Stimulated activated CD4-positive, alpha-beta T cell treated with anti-CD3 and anti-CD28 coated beads, Interleukin-12 subunit alpha, Interleukin-12 subunit beta, amount 100 ng/mL, for 24 hours (primary cell): ENCODE measurements at places on chromosomes 7 and 10.

GRCh38 chr10:82420001-82420400 lies 545.0 kb downstream of the NRG3 start:
- DNase-seq = no peak

GRCh38 chr7:98956937-98957336 lies 78.6 kb downstream of the TRRAP start:
- no peak for DNase-seq

DNA sequence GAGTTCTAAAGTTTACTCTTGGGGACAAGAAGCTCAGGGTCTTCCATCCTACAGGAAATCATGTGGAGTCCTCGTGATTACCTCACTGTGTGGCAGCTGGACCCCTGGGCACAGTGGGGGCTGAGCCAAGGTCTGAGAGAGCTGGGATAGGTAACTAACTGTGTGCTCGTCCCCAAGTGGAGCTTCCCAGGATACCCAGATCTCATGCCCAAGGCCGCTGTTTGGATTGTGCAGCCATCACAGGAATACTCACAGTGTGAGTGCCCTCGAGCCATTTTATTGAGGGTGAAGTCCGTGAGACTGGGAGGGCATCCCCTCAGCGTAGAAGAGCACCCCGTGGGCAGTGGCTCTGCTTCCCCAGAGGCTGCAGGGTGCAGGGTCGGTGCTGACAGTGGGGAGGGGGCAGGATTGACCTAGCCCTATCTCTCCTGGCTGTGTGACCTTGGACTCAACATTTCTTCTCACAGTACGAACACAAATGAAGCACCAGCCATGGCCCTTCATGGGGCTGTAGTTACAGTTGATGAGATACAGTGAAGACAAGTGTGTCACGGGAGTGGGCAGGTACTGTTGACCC lies 69.6 kb upstream of the LEP start:
- DNase-seq = no peak

DNA sequence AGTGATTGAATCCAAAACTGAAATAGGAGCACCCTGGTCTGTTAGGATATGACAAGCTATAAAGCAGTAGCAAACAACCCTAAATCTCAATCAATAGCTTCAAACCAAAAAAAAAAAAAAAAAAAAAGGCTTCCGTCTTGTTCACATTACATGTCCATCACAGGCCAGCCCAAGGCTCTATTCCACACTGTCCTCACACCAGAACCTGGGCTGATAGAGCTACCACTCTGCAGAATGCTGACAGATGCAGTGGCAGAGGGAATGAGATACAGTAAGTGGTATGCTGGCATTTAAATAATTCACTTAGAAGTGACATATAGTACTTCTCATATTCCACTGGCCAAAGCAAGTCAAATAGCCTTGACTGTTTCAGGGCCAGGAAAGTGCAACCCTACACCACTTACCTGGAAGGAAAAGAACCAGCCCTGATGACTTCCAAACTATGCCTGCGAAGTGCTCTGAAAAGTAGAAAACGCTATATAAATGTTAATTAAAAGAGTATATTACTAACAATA lies 5.8 kb downstream of the CDCA7L start:
- no peak for DNase-seq

- DNase-seq = no peak
Observed at GRCh38 chr7:132740176-132740575, 163.9 kb upstream of the PLXNA4 start.

DNA sequence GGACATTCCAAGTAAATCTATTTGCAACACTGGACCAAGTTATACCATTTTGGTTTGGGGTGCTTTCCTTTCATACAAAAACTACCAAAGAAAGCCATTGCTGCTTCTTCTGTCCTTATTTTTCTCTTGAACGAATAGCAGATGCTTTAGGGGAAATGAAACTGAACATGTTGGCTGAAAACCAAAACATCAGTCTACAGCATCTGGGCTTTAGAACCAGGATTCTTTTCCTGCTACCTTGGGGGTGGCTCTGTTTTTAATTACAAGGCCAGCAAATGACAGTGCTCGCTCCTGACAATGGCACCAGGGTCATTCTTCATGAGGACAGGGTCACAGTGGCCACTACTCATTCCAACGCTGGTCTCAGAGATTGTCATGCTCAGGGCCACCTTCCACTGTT lies 80.3 kb downstream of the WDR11 start:
- no peak for DNase-seq

- no peak for DNase-seq
Observed at GRCh38 chr10:126458466-126458865, 70.2 kb upstream of the ADAM12 start.

DNA sequence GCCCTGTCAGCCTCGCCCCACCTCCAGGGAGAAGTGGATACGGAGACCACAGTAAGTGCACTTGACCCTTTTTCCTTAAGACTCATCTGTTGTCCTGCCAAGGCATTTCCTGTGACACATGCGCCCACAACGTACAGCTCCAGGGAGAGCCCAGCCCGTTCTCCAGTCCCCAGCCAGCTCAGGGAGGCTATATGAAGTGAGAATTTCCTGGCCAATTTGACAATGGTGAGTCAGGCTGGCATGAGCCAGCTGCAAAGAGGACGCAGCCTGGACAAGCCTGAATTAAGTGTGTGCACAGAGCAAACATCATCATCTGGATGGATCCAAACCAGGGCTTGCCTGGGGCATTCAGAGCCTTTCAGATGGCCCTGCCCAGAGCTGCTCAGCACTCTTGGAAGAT lies 244.8 kb downstream of the KCNMA1 start:
- no peak for DNase-seq

DNA sequence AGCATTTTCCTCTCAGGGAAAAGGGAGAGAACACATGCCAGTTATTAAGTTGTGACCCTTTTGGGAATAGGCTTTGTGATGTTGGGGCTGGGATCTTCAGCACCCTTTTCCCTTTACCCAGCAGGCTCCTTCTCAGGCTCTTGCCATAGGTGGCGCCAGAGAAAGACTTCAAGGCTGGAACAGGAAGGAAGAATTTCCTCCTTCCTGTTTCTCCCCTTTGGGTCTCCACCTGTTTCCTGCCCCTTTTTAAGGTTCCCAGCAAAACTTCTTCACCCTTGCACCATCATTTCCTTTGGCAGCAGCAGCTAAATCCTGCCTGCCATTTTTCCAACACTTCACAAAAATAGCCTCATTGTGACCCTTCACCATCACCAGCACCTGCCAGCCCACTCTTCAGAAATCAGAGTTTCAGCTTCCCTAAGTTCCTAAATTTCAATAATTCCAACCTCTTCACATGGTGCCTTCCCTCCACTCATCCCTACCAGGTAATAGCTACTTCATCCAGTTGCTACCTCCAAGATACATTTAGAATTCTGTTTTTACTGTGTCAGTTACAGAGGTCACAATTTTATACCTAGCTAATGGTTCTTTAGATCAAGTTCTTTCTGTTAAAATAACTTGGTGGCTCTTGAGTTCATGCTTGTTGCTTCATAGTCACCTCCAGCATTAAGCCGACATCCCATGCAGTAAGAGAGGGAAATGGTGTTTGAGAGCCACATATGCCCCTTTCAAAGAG lies 22.4 kb upstream of the FOXK1 start:
- no peak for DNase-seq

DNA sequence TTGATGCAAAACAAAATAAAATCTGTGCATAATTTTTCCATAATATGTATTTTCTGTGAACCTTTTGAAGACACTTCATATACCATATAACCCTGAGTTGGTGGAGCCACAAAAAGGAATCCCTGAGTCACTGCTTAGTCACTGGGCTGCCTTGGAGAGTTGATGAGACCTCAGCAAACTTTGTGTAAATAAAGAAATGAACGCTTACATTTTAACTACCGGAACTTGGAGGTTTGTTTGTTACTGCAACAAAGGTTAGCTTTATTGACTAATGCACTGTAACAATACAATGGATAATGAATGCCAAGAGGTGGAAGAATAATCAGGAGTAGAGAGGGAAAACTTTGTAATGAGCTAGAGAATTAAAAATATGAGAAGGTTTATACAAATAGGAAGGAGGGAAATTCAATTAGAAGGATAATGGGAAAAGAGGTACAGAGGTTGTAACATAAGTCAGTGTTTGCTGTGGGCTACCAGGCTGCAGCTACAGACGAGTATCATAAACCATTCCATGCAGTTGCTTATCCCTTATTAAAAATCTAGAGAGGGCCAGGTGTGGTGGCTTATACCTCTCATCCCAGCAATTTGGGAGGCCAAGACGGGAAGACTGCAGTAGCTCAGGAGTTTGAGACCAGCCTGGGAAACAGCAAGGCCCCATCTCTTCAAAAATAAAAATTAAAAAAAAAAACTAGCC lies 1042.1 kb downstream of the TYW1 start:
- no peak for DNase-seq

DNA sequence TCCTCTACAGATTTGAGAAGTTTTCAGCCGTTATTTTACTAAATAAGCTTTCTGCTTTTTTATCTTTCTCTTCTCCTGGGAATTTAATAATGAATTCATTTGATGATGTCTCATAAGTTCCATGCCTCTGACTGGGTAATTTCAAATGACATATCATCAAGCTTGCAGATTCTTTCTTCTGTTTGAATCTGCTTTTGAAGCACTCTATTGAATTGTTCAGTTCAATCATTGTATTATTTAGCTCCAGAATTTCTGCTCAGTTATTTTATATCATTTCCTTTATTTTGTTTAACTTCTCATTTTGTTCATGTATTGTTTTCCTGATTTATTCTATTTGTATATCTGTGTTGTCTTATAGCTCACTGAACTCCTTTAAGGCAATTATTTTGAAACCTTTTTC lies 196.9 kb upstream of the CNTNAP2 start:
- no peak for DNase-seq

- DNase-seq = no peak
Observed at GRCh38 chr10:79938728-79939406, 10.0 kb downstream of the SFTPD start.

- DNase-seq = no peak
Observed at GRCh38 chr10:44105696-44106095, 279.2 kb downstream of the CXCL12 start.

GRCh38 chr7:121172484-121172883 lies 156.3 kb upstream of the WNT16 start:
- DNase-seq = no peak

DNA sequence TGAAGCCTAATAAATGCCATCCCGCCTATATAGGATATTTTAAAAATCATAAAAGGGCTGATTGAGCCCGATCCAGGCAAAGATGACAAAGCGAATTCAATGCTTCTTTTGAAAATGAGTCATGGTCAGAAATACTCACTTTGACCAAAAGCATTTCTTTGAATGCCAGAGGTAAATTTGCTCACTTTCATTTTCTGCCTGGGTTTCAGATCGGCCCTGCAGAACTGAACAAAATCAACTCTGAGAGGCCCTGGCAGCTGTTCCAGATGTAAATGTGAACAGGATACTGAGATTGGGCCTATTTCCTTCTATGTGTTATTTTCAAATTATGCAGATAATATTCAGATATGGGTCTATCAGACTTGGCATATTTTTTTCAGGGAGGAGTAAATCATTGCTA lies 114.8 kb upstream of the ARID5B start:
- DNase-seq = no peak

- DNase-seq = no peak
Observed at GRCh38 chr10:79072041-79072441, 3.3 kb downstream of the ZMIZ1 start.

GRCh38 chr10:95266674-95267095 lies 24.1 kb downstream of the PDLIM1 start:
- DNase-seq = no peak

DNA sequence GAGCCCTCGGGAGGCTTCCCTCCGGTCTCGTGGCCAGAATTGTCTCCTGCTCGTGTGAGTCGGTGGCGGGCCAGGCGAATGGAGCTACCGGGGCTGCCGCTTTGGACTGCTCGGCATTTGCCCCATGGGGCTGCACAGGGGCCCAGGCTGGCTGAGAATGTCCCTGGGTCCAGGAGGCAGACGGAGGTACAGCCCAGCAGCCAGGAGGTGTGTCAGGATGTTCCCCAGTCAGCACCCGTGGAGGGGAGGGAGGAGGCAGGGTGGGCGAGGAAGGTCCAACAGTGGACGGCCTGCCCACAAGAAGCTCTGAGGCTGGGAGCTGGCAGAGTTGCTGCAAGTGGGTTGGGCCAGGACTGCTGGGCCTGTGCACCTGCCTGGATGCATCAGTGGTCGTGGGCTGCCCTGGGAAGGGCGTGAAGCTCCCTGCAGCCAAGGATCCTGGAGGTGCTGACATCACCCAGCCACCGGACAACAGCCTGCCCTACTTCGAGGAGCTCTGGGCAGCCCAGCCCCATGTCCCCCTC lies 46.4 kb downstream of the PDGFA start:
- DNase-seq = no peak

DNA sequence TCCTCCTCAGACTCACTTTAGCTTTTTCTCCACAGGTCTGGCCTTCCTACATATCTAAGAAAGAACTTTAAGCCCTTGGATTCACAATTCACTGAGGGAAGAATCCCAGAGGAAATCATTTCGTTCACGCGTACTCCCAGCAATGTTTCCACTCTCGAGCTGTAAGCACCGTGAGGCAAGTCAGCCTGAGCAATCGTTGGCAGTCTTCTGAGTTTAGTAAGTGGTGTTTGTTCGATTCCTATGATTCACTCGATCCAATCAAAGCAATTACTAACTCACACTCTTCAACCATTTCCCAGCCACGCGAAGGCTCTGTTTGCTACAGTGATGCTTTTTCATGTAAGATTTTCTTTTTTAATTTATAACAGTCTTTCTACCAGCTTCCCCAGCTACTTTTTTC lies 10.2 kb upstream of the PRLHR start:
- DNase-seq = no peak

GRCh38 chr10:49741108-49741995 lies 20.8 kb downstream of the OGDHL start:
- DNase-seq = no peak

DNA sequence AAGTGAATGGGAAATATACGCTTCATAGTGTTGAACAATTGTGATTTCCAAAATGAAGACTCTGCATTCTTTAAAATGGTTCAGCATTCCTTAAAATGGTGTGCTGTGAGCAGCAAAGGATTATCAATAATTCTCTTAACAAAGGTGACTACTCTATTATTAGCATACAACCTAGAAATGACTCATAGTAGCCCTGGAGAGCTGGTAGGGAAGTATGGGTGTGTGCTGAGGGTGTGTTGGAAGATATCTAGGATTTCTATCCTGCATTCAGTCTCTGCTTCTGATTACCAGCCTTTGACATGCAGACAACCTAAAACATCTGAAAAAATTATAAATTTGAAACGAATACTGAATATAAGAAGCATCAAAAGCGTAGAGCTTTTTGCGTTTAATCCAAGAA lies 72.5 kb downstream of the SEMA3D start:
- DNase-seq = no peak

- DNase-seq = no peak
Observed at GRCh38 chr7:30468791-30469190, 9.8 kb downstream of the NOD1 start.

- DNase-seq = no peak
Observed at GRCh38 chr10:65628493-65629139, 1297.2 kb upstream of the LRRTM3 start.
